Lower lobe of right lung (tissue), 2 donors: ENCODE measurements at places on chromosomes 1 and 21. TPM values are rescaled to one million over a fixed set of nuclear protein-coding genes. Genes with fewer than 3 reads are reported as not detected.

GRCh38 chr1:155334962-155335361 lies 14.3 kb downstream of the RUSC1 start:
- no peak overlapping the region for H3K27ac ChIP-seq
- peaks cover 85% of the 10 kb centered on the region for H3K36me3 ChIP-seq
- no peak overlapping the region for H3K4me3 ChIP-seq
- DNase-seq = no peak
- H3K4me1 ChIP-seq = peaks cover 5% of the 10 kb centered on the region

DNA sequence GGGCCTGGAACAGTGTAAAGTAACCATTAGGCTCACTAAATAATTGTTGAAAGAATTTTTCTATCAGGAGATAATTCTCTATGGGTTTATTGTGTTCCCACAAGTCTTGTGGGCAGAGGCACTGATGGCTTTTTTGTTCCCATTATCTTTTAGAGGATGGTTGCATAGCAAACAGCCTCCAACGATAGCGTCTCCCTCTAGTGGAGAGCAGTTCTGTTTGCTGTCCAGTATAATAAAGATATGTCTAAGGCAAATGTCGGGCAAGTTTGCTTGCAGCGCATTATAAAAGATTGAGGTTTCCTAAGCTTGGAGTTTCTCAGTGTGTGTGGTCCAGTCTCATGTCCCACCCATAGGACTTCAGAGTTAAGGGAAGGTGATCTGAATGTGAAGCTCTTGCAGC lies 1.3 kb upstream of the SLC6A17 start:
- no peak overlapping the region for H3K27ac ChIP-seq
- DNase-seq = no peak
- H3K4me1 ChIP-seq = no peaks in the 10 kb centered on the region
- no peak overlapping the region for H3K4me3 ChIP-seq
- H3K36me3 ChIP-seq = no peaks in the 10 kb centered on the region
- H3K27me3 ChIP-seq = peaks cover 73% of the 10 kb centered on the region

CAPN9 gene
- 26.6 TPM for total RNA-seq

SLC25A34 gene
- 3.5 TPM for total RNA-seq

CELA2B gene
- total RNA-seq = not detected

FNBP1L gene
- 40.6 TPM for total RNA-seq

KDF1 gene
- 8.1 TPM for total RNA-seq
